Tibial nerve (tissue), 4 donors: ENCODE measurements at places on chromosomes 12 and 14. TPM values are rescaled to one million over a fixed set of nuclear protein-coding genes. Genes with fewer than 3 reads are reported as not detected.

GRCh38 chr12:59118356-59118755 lies 198.1 kb upstream of the LRIG3 start:
- no peak for DNase-seq

- no peak for DNase-seq
Measured at GRCh38 chr14:24378981-24379906, 11.3 kb downstream of the NFATC4 start.

- DNase-seq: no peak
Measured at GRCh38 chr14:103398427-103399195, 13.4 kb downstream of the MARK3 start.

- DNase-seq: peak; percentile 31
Measured at GRCh38 chr14:60622210-60622916, 26.9 kb downstream of the SIX1 start.

Gene ACOT4
- 3.3 TPM for total RNA-seq

Gene CMTM5
- total RNA-seq: 10.8 TPM

Gene RNF212B
- total RNA-seq: not detected

Gene KLRG1
- 2.9 TPM for total RNA-seq
